ENCODE measurements at places on chromosomes 1 and 21.

- DNase-seq: no peak
Observed at GRCh38 chr1:205186191-205186590, 25.3 kb downstream of the DSTYK start.

DNA sequence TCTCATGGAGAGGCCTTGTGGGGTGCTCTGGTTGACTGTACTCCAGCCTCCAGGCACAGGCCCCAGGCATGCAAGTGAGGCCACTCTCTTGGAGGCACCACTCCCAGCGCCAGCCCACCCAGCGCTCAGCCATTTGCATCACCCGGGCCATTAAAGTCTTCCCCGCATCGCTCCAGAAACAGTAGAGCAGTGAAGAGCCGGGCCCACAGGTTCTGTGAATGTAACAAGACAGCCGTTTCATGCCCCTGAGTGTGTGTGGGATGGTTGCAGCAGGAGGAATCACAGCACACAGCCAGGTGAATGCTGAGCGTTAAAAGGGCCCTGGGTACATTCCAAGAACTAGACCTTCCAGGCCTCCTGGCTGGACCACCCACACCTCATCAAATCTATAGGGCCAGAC is 19.0 kb upstream of the CD2 start:
- no peak for DNase-seq

GRCh38 chr1:7379441-7379971 is 391.6 kb upstream of the VAMP3 start:
- DNase-seq: no peak

GRCh38 chr1:66351478-66351877 is 182.5 kb upstream of the SGIP1 start:
- DNase-seq: no peak

GRCh38 chr1:84775535-84775920 is 85.3 kb upstream of the SSX2IP start:
- DNase-seq: no peak

- no peak for DNase-seq
Observed at GRCh38 chr1:35112668-35113067, 33.5 kb downstream of the ZMYM1 start.

GRCh38 chr1:27342391-27342777 is 562 bp downstream of the SYTL1 start:
- no peak for DNase-seq

DNA sequence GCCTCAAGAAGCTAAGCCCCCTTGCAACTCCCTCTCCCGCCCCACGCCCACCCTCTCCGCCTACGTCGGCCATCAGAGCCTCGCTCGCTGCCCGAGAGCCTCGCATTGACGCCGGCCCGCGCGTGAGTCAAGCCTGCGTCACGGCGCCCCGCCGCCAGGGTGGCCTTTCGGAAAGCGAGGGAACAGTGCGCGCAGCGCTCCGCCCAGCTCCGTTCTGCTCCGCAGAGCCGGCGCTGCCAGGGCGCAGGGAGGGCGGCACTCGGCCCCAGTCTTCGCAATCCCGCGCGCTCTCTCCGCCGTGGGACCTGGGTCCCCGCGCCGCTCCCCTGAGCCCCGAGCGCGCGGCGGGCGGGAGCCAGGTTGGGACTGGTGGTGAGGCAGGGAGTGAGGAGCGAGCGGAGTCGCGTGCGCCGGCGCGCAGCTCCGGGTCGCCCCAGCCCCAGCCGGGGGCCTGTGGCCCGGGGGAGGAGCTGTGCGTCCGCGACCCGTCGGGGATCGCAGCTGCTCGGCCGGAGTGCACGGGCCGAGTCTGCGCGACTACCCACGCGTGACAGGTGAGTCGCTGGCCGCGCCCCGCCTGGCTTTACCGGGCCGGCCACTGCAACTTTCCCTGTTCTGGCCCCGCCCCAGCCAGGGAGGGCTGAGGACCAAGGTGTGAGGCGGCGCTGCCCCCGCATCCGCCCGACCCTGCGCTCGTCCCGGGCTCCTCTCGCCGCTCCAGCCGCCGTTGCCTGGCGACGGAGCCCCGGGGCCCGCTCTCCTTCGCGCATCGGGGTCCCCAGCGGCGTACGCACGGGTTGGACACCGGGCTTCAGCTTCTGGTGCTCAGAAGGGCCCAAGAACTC is at the start of gene SLC6A17:
SLC6A17 (plus strand) TSS at position 165 of the 845 bp plus-strand sequence. CDS start 16,436 bp downstream, outside the sequence.
- DNase-seq: no peak

- no peak for DNase-seq
Observed at GRCh38 chr1:41382480-41383090, 21.4 kb downstream of the FOXO6 start.

GRCh38 chr1:154729031-154729442 is 121.1 kb upstream of the ADAR start:
- DNase-seq: no peak

Measured in SK-N-MC (cell line).